Astrocyte (in vitro differentiated cells and primary cell): ENCODE measurements at places on chromosomes 6 and 20. TPM values are rescaled to one million over a fixed set of nuclear protein-coding genes. Genes with fewer than 3 reads are reported as not detected.

OR2H2 gene
- total RNA-seq = not detected in 2 replicates

ETV7 gene
- 1.9 and 2.4 TPM in 2 replicates for total RNA-seq

COL12A1 gene
- 106 and 202 TPM in 2 replicates for total RNA-seq

CD24 gene
- total RNA-seq = 51.1 and 95.1 TPM in 2 replicates

DNA sequence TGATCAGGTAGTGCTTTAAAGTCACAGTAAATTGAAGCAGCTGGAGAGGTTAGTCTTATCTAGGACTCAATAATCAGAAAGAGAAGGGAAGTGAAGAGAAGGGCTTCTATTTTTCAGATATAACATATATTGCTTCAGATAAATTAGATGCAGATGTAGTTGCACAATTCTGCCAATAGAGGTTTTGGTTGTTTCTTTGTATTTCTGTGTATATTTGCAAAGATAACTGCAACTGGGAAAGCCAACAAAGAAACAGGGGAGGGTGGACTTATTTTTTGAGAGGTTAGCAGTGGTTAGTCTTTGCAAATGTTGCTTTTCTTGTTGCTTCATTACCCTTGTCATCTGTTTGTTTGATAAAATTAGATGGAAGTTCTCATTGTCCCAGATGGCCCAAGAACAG lies 106.6 kb downstream of the ADGRG6 start:
- no peak overlapping the region for H3K4me3 ChIP-seq
- no peak overlapping the region for H3K27ac ChIP-seq
- no peak for DNase-seq
- no peaks in the 10 kb centered on the region for H3K27me3 ChIP-seq
- H3K36me3 ChIP-seq = no peaks in the 10 kb centered on the region
- H3K4me1 ChIP-seq = peaks cover 8% of the 10 kb centered on the region

- peaks cover 2% of the 10 kb centered on the region for H3K36me3 ChIP-seq
- H3K4me1 ChIP-seq = peaks cover 1% of the 10 kb centered on the region
- H3K4me3 ChIP-seq = no peak overlapping the region
- no peaks in the 10 kb centered on the region for H3K27me3 ChIP-seq
- H3K27ac ChIP-seq = no peak overlapping the region
These were observed 166.3 kb downstream of the DTNBP1 start for GRCh38 chr6:15496345-15497131.

DNA sequence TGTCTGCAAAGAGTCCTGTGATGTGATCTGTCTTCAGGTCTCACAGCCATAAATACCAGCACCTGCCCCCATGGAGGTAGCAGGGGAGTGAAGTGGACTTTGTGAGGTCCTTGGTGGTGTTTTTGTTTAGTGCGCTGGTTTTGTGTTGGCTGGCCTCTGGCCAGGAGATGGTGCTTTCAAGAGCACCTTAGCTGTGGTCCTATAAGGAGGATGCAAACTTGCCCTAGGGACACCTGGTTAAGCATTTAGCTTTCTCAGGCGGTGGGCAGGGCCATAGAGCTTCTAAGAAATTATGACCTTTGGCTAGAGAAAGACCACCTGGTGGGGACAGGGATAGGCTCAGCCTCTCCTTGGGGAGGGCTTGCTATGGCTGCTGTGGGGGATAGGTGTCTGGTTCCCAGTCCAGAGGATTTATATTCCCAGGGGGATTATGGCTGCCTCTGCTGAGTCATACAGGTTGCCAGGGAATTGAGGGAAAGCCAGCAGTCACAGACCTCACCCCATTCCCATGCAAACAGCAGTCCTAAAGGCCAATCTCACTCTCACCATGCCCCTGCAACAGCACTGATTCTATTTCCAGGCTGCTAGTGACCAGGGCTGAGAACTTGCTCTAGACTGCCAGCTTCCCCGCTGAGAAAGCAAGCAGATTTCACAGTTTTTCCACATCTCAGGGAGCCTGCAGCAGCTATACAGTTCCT lies 259.3 kb downstream of the TFAP2B start:
- no peak overlapping the region for H3K4me3 ChIP-seq
- H3K27ac ChIP-seq = no peak overlapping the region
- H3K4me1 ChIP-seq = no peaks in the 10 kb centered on the region
- H3K27me3 ChIP-seq = no peaks in the 10 kb centered on the region
- no peaks in the 10 kb centered on the region for H3K36me3 ChIP-seq

- H3K4me3 ChIP-seq = no peak overlapping the region
- H3K27ac ChIP-seq = no peak overlapping the region
- no peak for DNase-seq
- H3K4me1 ChIP-seq = no peaks in the 10 kb centered on the region
These were observed 52.8 kb upstream of the UST start for GRCh38 chr6:148693882-148694484.

GRCh38 chr20:13567663-13568062 lies 71.1 kb downstream of the TASP1 start:
- H3K4me3 ChIP-seq = no peak overlapping the region
- no peaks in the 10 kb centered on the region for H3K36me3 ChIP-seq
- no peaks in the 10 kb centered on the region for H3K27me3 ChIP-seq
- H3K27ac ChIP-seq = no peak overlapping the region
- DNase-seq = no peak

- no peaks in the 10 kb centered on the region for H3K27me3 ChIP-seq
- H3K4me3 ChIP-seq = no peak overlapping the region
- no peak for DNase-seq
- no peak overlapping the region for H3K27ac ChIP-seq
- no peaks in the 10 kb centered on the region for H3K36me3 ChIP-seq
- no peaks in the 10 kb centered on the region for H3K4me1 ChIP-seq
These were observed 123.6 kb downstream of the PTPRT start for GRCh38 chr20:43066125-43066524.

DNA sequence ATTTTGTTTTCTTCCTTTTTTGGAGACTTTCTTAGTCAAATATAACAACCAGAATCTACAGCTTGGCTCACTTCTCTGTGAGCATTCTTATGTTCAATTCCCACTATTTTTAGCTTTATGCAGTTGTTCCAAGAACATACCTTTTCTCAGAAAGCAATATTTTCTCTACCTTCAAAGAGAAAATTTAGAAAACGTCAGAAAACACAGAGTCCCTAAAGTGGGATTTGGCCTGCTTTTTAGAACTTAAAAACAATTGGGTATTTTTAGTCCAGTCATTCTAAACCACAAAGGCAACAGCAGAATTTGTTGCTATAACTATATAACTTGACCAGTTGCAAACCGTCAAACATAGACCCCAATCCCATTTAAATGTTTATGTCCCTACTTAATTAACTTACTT lies 133.1 kb downstream of the MOXD1 start:
- no peaks in the 10 kb centered on the region for H3K4me1 ChIP-seq
- no peak overlapping the region for H3K4me3 ChIP-seq
- no peak for DNase-seq
- no peaks in the 10 kb centered on the region for H3K36me3 ChIP-seq
- H3K27ac ChIP-seq = no peak overlapping the region
